ENCODE measurements at places on chromosomes 7 and 10. TPM values are rescaled to one million over a fixed set of nuclear protein-coding genes. Genes with fewer than 3 reads are reported as not detected.

DNA sequence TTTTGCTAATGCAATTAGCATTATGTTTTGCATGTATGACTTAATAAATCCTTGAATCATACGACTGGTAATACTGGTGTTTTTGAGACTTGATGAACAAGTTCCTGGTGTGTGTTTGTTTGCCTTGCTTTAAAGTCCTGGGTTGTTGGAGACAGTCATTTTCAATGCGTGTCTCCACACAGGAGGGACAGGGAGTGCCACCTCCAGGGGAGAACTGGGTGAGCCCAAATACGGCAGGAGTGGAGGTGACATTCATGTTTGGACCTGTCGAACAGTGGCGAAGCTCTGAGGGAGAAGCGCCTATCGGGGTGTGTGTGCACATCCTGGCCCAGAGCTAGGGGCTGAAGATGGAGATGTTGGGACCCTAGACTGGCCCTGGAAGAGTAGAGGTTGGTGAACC, 43.8 kb downstream of the DAGLB start:
- DNase-seq: no peak
- H3K36me3 ChIP-seq: peaks cover 22% of the 10 kb centered on the region
- no peaks in the 10 kb centered on the region for H3K27me3 ChIP-seq
- H3K27ac ChIP-seq: peak overlapping the region; percentile 89
- H3K4me3 ChIP-seq: peak overlapping the region; percentile 6

Gene ZNF239
- 2.3 TPM for total RNA-seq

GRCh38 chr7:55552320-55553023, 19.8 kb downstream of the VOPP1 start:
- H3K4me3 ChIP-seq: no peak overlapping the region
- DNase-seq: no peak
- H3K36me3 ChIP-seq: no peaks in the 10 kb centered on the region
- peaks cover 96% of the 10 kb centered on the region for H3K4me1 ChIP-seq
- peak overlapping the region; percentile 65 for H3K27ac ChIP-seq

DNA sequence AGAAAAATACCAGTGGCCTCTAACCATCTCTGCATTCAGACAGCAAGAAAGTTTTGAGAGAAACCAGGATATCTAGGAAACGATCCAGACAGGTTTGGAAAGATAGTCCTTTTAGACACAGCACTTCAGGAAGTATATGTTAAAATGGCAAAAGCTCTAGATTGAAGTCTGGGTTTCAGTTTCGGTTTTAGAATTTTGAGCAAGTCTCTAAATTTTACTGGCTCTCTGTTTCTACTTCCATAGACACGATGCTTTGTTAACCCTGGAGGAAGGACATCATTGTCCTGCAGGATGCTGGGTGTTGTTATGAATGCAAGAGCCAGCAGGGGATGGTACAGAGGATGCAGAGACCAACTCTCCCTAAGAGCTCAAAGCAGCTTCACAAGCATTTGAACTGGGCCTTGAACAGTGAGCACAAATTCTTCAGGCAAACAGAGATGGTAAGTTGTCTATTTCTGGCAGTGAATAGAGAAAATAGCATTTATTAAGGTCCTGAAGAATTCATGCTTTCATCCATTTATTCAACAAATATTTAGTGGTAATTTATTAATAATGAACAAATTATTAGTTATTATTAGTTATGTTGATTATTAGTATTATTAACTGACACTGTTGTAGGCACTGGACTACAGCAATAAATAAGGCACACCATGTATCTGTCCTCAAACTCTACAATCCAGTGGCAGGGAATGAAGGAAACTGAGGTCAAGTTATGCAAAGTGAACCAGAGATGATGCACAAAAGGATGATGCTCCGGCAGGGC, 152.7 kb upstream of the NRP1 start:
- H3K27ac ChIP-seq: peak overlapping the region; percentile 29
- no peak for DNase-seq
- H3K4me1 ChIP-seq: peaks cover 28% of the 10 kb centered on the region

Gene INMT
- 11.0 TPM for total RNA-seq

Gene SPRN
- not detected for total RNA-seq

- peak overlapping the region; percentile 98 for H3K27ac ChIP-seq
- DNase-seq: peak; percentile 7
- peak overlapping the region; percentile 94 for H3K4me3 ChIP-seq
- H3K4me1 ChIP-seq: peaks cover 31% of the 10 kb centered on the region
- H3K27me3 ChIP-seq: peaks cover 5% of the 10 kb centered on the region
Observed at GRCh38 chr10:91163269-91163868, 57.1 kb upstream of the PCGF5 start.

DNA sequence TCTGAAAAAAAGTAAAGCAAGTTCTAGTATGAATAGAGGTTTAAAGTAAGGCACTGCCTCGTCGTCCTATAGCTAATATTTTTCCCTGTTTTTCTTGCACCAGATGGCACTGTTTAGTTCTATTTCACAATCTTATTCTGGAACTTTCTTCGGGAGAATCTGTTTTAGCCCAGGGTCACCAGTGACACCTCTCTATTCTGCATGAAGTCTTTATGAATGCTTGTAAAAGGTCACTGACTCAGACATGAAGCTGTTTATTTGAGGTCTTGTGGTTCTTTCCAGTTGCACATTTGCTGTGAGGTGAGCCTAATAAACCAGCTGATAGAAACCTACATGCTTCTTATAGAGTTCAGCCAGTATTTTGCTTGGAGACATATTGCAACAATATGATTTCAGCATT, 444.3 kb downstream of the AUTS2 start:
- no peaks in the 10 kb centered on the region for H3K27me3 ChIP-seq
- DNase-seq: no peak
- no peak overlapping the region for H3K4me3 ChIP-seq
- H3K36me3 ChIP-seq: no peaks in the 10 kb centered on the region

Gene ACBD7
- not detected for total RNA-seq

Gene RET
- 0.04 TPM for total RNA-seq

DNA sequence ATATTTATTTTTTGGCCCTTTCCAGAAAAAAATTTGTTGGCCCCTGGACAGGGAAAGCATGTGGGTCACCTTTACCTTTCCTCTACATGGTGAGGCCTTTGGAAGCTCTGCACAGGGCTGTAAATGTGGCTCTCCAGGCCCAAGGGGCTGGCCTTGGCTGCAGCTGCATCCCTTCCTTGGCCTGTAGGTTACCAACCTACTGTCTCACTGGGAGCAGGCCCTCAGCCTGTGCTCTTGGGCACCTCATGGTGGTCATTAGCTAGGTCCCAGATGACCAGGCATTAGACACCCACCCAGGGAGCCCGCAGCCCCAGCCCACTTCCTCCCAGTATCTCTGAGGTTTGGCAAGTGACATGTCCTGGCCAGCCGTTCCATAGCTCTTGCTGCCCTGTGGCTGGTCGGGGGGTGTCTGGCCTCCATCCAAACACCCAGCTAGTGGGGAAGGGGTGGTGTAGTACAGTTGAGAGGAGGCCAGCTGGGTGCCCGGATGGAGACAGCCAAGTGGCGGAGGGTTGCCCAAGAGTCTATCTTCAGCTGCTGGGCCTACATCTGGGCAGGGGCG, 7.1 kb upstream of the CPA5 start:
- no peak overlapping the region for H3K4me3 ChIP-seq
- no peaks in the 10 kb centered on the region for H3K4me1 ChIP-seq
- no peaks in the 10 kb centered on the region for H3K36me3 ChIP-seq
- H3K27ac ChIP-seq: no peak overlapping the region
- no peak for DNase-seq
- no peaks in the 10 kb centered on the region for H3K27me3 ChIP-seq

- H3K27ac ChIP-seq: no peak overlapping the region
- H3K27me3 ChIP-seq: no peaks in the 10 kb centered on the region
- H3K4me3 ChIP-seq: no peak overlapping the region
- no peaks in the 10 kb centered on the region for H3K36me3 ChIP-seq
- no peak for DNase-seq
- H3K4me1 ChIP-seq: no peaks in the 10 kb centered on the region
Observed at GRCh38 chr10:70757856-70758255, 27.3 kb downstream of the TBATA start.

DNA sequence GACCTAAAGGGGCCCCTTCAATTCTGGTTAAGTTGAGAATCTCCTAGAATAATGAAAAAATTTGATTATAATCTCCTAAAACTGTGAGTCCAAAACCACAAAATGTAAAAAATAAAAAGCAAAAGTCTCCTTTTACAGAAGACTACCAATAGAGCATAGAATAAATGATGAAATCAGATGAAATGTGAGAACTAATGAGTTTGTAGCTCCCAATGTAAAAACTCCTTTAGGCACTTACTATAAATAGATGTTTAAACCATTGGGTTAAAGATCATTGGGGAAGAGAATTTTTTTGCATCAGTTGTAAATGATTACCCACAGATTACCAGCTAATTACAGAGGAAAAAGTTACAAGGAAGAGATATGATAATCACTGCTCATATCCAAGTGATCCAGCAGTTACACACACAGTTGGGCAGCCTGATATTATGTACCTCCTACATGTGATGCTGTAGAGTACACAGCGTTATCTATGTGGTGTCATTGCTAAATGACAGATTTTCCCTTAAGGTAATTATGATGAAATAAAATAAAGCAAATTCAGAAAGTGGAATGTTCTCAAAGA, 282.7 kb upstream of the SEMA3D start:
- H3K27me3 ChIP-seq: no peaks in the 10 kb centered on the region
- H3K4me3 ChIP-seq: no peak overlapping the region
- DNase-seq: no peak
- H3K27ac ChIP-seq: no peak overlapping the region

GRCh38 chr10:44316187-44316921, 68.5 kb downstream of the CXCL12 start:
- no peaks in the 10 kb centered on the region for H3K36me3 ChIP-seq
- H3K27ac ChIP-seq: no peak overlapping the region
- no peaks in the 10 kb centered on the region for H3K4me1 ChIP-seq
- DNase-seq: no peak

DNA sequence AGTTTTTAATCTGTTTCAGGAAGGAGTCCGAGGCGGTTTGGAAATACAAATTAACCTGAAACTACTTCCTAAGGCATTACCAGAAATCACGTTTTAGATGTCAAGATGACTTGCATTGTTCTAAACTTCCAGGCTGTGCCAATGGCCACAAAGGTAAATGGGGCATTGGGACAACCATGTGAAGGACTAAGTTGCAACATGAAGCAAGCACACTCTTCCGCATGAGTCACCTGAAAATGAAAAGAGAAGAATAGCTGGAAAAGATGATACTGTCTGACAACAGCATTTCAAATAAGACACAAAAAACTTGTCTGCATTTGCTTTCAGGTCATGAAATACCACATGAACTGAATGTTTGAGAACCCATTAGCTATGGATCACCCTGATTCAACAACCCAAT, 262.1 kb downstream of the AHR start:
- no peaks in the 10 kb centered on the region for H3K27me3 ChIP-seq
- peak overlapping the region; percentile 30 for H3K27ac ChIP-seq
- no peak for DNase-seq
- no peak overlapping the region for H3K4me3 ChIP-seq
- no peaks in the 10 kb centered on the region for H3K4me1 ChIP-seq
- H3K36me3 ChIP-seq: no peaks in the 10 kb centered on the region

DNA sequence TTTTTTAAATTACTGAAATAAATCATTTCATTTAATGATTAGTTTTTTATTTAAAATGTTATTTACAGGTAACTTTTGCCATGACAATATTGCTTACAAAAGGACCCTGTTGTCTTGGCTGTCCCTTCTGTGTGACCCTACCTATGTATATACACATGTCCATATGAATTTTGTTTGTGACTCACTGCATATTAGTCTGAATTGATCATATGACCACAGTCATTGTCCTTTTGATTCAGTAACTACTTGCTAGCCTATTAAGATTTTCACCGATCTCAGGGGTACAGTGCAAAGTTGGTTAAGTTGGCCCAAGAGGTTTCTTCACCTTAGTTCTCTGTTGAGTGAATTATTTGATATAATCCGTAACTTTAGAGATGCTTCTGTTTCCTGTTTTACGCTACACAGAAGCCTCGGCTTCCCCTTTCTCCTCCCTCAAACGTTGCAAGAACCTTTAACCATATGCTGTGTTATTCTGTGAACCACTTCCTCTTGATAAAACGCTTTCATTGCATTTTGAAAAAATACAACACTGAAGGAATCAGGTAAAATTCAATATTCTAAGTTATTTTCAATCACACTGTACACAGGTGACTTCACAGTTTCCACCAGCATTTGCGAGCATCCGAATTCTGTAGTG, 43.9 kb downstream of the APBB1IP start:
- H3K27me3 ChIP-seq: no peaks in the 10 kb centered on the region
- H3K27ac ChIP-seq: peak overlapping the region; percentile 39
- H3K4me1 ChIP-seq: no peaks in the 10 kb centered on the region
- H3K36me3 ChIP-seq: no peaks in the 10 kb centered on the region

DNA sequence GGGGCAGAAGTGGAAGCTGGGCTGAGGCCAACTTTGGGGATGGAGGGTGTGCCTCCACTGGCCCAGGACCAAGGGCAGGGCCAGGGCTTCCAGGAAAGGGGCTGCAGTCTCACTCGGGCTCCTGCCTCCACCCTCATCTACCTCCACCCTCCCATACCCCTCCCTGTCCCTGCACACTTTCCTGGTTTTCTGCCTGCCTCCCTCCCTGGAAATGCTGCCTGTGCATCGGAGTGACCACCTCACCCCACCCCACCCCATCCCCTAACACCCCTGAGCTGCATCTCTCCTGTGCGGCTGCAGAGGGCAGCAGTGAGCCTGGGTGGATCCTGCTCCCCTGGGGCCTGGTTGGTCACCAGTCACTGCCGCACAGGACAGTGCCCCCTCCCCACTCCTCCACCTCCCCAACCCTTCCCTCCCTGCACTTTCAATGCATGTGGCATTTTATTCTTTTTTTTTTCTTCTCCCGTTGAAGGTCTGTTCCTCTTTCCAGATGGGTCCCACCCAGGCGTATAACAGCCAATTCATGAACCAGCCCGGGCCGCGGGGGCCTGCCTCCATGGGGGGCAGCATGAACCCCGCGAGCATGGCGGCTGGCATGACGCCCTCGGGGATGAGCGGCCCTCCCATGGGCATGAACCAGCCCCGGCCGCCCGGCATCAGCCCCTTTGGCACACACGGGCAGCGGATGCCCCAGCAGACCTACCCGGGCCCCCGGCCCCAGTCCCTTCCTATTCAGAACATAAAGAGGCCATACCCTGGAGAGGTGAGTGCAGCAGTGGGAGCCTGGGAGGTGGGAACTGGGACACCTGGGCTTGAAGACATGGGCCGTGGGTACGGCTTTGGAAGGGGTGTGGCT, 54.1 kb upstream of the PPIF start:
- H3K27me3 ChIP-seq: no peaks in the 10 kb centered on the region
- H3K27ac ChIP-seq: peak overlapping the region; percentile 79
- no peak overlapping the region for H3K4me3 ChIP-seq

DNA sequence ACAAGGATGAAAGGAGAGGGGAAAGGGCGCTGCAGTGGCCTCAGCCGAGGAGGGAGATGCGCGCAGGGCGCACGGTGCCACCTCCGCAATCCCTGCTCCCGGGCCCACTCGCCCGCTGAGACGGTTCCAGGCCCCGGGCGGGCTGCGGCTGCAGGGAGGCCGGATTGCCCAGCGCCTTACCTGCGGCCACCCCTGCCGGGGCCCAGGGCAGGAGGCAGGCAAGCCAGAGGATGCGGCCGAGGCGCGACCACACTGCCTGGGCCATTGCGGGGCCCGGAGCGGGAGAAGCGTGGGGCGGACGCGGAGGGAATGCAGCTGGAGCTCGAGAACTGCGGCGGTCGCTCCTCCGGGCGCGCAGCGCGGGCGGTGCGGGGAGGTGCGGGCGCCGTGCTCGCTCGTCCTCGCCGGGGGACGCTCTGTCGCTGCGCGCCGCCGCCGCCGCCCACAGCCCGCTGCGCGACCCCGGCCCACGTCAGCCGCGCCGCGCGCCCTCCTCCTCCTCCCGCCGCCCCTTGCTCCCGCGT, at the start of gene TMEM130:
TMEM130 (minus strand) TSS at position 418 of the 524 bp plus-strand sequence; CDS start at position 265, 153 bp downstream.
- H3K4me3 ChIP-seq: peak within 1 kb of the TSS; percentile 42
- no peaks in the 10 kb centered on the region for H3K36me3 ChIP-seq
- DNase-seq: no peak
- peaks cover 9% of the 10 kb centered on the region for H3K27me3 ChIP-seq

- H3K36me3 ChIP-seq: no peaks in the 10 kb centered on the region
- no peak for DNase-seq
- H3K4me1 ChIP-seq: no peaks in the 10 kb centered on the region
Observed at GRCh38 chr7:42597300-42597699, 314.6 kb downstream of the C7orf25 start.

All from esophagus squamous epithelium (tissue), 5 donors.